Stimulated activated CD4-positive, alpha-beta T cell treated with anti-CD3 and anti-CD28 coated beads, Interleukin-1b, Interleukin-23, amount 100 ng/mL, for 24 hours (primary cell): ENCODE measurements at places on chromosomes 2 and 18.

- DNase-seq: no peak
Measured at GRCh38 chr2:182666674-182667314, 49.3 kb upstream of the DNAJC10 start.

DNA sequence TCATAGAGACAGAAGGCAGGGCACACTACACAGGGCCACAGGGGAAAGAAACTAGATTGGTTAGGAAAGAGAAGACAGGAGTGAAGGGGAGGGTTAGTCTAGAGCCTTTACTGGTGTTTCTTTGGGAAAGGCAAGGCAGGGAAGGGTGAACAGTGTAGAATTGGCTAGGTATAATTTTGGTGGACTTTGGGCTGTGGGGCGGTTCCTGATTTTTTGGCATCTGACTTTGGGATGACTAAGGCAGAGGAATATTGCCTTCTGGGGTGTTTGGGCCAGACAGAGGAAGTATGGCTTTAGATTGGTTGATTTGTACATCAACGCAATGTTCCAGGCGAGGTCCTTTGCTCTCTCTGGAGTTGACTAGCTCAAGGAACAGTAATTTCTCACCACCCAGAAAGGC is 534.8 kb downstream of the DCC start:
- no peak for DNase-seq

DNA sequence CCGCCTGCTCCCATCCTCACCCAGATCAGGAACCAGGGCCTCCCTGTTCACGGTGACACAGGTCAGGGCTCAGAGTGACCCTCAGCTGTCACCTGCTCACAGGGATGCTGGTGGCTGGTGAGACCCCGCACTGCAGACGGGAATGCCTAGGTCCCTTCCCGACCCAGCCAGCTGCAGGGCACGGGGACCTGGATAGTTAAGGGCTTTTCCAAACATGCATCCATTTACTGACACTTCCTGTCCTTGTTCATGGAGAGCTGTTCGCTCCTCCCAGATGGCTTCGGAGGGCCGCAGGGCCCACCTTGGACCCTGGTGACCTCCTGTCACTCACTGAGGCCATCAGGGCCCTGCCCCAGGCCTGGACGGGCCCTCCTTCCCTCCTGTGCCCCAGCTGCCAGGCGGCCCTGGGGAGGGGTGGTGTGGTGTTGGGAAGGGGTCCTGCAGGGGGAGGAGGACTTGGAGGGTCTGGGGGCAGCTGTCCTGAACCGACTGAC is 31.7 kb downstream of the GPC1 start:
- DNase-seq: no peak

DNA sequence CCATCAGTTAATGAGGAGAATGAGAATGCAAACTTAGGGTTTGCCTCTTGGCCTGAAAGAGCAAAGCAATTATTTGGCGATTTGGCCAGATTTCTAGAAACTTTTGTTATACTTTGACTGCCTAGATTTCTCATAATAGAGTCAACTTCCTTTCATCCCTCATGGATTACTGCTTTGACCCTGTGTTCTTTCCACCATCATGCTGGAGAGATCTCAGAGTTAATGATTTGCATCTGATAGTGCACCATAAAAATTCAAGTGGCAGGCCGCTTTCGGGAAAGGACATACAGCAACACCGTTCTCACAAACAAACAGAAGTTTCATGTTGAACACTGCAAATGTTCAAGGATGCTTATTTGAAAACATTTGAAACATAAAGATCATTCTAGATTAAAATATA is 143.7 kb upstream of the ZFP36L2 start:
- DNase-seq: no peak

DNA sequence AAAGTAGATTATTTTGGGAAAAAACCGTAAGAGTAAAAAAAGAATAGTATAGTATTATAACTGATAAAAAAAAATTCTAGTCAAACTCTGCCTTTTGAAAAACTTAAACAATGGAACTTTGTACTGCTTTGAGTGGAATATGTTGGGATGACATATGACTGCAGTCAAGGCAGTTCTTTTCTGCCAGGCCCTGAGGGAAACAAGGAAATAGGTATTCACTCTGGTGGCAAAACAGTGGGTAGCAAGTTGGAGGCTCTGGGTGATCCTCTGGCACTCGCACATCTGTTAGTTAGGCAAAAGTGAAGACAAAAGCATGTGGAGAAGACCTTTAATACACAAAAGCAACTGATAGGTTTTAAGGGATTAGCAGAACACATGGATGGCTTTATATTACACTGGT is 102.2 kb downstream of the ARHGEF33 start:
- DNase-seq: no peak

- no peak for DNase-seq
Measured at GRCh38 chr2:128444121-128444771, 125.6 kb upstream of the HS6ST1 start.

GRCh38 chr2:222635295-222635694 is 20.6 kb downstream of the FARSB start:
- no peak for DNase-seq
